ENCODE measurements at places on chromosomes 2 and 18.

DNA sequence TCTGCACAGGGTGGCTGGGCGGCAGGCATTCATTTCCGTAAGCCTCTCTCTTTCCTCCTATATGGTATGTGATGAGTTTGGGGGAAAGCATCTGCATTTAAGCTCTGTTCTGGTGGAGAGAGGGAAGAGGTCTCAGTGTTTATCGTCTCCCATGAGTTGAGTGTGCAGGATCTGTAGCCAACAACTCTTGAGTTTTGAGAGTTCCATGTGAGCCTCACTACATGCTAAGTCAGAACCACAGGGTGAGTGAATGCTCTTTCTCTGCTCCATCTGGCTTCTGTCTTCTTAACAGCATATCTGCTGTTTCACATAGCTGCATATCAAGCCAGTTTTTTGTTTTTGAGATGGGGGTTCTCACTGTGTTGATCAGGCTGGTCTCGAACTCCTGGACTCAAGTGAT is 22.7 kb downstream of the RAB31 start:
- no peak for DNase-seq

DNA sequence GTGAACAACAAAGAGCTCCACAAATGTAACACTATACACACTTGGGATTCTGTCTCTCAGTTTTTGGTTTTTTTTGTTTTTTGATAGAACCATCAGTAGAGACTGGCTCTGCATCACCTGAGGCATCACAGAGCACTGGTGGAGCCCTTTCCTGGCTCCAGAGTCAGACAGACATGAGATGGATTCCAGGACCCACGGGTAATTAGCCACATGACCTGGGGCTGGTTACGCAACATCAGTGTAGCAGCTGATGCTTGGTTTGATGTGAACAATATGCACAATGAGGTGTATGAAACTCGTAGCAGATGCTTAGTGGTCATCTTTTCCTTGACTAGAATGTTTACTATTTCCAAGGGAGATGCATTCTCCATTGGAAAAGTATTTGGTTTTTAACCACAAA is 40.7 kb downstream of the CMPK2 start:
- DNase-seq = no peak

GRCh38 chr18:76977684-76978232 is 154.8 kb downstream of the MBP start:
- DNase-seq = peak; percentile 47

DNA sequence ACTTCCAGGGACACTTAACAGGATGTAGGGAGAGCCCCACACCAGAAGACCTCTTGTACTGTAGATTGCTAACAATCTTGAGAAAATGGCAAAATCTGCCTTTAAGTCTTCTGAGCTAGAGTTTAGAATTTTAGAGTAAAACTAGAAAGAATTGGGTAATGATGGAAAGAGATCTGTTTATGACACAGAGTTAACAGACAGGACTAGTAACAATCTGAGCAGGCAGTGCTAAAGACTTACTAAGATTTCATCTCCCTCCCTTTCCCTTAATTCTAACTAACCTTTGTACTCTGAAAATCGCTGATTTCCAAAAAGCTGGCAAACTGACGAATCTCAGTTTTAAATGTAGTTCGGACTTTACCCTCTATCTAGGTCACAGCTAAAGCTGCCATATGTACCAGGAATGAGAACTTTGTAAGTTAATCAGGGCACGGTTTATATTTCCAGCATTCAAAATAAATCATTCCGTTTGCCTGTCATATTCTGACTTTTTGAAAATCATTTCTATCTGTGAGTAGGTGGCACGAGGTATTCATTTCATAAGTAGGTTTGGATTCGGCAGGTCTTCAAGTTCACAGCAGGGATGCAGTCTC is 256.5 kb upstream of the EPAS1 start:
- no peak for DNase-seq

GRCh38 chr2:238706163-238706562 is 141.7 kb upstream of the TWIST2 start:
- no peak for DNase-seq

- DNase-seq = no peak
Measured at GRCh38 chr2:134436706-134437105, 182.8 kb downstream of the MGAT5 start.

DNA sequence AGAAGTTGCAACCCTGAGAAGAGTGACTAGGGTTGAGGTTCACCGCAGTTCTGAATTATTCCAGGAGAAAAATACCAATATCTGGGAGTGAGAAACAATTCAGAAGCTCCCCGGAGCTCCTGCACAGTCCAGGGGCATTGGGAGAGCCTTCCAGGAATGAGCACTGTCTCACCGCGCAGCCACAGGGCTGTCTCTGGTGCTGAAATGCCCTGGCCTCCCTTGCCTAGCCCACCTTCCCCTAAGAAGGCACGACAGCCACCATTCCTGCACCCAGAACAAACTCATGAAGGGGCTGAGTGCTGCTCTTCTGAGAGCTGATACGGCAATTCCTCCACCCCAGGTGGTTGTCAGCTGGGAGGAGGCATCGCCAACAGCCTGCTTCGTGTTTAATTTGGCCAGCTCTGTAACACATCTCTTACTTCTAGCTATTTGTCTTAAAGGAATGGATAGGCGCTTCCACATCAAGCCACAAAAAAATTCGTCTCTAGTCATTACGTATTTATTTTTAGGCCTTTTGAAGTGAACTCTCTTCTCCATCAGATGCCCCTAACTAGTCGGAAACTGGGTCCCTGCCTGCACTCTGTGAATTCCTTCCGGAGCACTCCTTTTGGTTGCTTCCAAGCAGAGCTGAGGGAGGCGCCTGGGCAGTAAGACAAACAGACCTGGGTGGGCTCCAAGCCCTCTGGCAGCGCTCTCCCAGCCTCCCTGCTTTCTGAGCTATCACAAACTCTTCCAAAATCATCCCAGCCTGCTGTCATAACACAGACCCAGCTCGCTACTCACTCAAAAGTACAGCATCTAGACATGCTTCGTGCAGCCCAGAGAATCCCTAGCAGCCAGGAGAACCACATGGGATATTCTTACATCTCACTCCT is 120.5 kb upstream of the CCDC68 start:
- no peak for DNase-seq

- DNase-seq = no peak
Measured at GRCh38 chr2:101111917-101112771, 39.0 kb downstream of the TBC1D8 start.

GRCh38 chr18:60663060-60663989 is 290.8 kb upstream of the MC4R start:
- no peak for DNase-seq

- no peak for DNase-seq
Measured at GRCh38 chr2:53403792-53404413, 363.7 kb upstream of the CHAC2 start.

- DNase-seq = no peak
Measured at GRCh38 chr18:22045221-22045918, 124.0 kb upstream of the GATA6 start.

GRCh38 chr2:74261204-74261864 is 62.9 kb downstream of the MTHFD2 start:
- DNase-seq = no peak

- DNase-seq = no peak
Measured at GRCh38 chr18:44686156-44686555, 5.5 kb downstream of the SETBP1 start.

DNA sequence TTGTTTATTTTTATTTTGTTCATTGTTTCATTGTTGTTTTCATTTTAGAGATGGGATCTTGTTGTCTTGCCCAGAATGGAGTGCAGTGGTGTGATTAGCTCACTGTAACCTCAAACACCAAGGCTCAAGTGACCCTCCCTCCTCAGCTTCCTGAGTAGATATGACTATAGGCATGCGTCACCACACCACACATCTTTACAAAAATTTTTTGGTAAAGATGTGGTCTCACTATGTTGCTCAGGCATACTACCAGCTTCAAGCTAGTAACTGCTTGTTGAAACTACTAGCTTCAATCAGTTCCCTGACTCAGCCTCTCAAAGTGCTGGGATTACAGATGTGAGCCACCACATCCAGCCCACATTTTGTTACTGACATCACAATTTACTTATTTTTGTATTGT is 14.8 kb downstream of the FAM237A start:
- DNase-seq = no peak

GRCh38 chr2:36493306-36493705 is 104.7 kb downstream of the FEZ2 start:
- DNase-seq = no peak

DNA sequence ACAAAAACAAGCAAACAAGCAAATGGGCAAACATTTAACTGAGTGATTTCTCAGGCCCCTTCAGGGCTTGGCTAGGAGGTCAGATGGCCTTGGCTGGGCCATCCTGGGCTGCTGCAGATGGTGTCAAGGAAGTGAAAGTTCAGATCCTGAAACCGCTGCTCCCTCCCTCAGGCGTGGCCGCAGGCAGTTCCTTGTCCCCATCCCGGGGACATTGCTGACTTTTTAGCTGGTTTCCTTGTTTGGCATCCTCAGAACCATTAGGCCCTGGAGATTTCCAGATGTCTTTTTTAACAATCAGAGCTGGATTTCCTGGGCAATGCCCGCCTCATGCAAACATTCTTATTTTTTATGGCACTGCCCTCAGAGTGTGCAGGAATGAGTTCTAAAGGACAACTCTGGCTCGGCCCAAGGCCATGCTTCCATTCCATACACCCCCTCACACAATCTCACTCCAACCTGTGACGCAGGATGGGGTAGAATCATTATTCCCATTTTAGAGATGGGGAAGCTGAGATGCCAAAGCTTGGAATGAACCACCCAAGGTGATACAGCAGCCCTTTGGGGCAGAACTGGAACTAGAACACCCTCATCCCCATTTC is 86.1 kb upstream of the ZCCHC2 start:
- no peak for DNase-seq

- no peak for DNase-seq
Measured at GRCh38 chr18:36539674-36540231, 242.2 kb downstream of the FHOD3 start.

GRCh38 chr2:160156100-160156499 is 44.0 kb downstream of the ITGB6 start:
- DNase-seq = no peak

DNA sequence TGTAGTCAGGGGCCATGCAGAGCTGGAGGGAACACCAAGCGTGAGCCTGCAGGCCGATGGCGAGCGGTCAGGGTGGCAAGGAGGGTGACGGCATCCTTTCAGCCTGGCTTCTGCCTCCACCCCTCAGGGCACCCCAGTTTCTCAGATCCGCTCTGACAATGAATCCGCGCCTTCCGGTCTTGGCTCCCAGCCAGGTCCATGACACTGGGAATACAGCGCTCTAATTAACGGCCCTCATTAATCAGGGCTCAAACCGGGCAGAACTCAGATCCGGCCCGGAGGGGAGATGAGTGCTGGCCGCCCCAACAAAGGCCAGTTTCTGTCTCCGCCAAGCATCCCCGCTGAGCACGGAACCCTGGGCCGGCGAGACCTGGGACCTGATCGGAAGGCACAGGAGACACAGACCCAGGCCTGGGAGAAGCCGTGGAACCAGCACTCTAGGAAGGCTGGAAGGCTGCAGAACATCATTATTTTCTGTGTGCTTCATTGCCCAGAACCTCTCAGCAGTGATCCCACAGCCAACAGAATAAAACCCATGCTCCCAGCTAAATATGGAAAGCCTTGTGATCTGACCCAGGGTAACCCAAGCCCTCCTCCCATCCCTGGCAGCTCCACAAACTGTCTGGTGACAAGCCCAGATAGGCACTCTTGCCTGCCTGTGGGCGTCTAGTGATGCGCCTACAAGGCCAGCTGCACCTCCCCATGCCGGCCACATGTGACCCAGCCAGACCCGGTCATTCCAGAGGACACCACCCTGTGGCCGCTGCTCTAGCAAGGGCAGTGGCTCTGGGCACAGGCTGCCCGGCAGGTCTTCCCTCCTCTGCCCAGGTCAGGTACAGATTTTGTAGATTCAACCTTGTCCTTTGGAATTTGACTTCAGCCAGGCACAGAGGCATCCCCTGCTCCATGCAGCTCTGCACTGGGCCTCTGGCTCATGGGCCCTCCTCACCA is 438.7 kb upstream of the MYT1L start:
- DNase-seq = no peak

DNA sequence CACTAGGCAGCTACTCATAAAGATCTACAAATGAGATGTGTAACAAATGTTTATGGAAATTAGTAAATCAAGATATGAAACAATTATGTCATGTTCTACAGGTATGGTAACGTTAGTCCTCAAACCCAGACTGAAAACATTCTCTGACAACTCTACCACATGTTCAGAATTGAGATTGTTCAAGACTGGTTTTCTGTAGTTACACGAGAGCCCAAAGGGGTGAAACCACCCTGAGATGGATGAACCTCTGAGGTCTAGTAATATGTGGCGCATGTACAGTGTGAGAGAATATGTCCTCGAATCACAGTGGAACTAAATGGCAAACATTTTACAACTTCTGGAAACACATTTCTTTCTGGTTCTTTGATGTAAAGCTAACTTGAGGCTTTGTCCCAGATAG is 614.3 kb downstream of the ZEB2 start:
- no peak for DNase-seq

DNA sequence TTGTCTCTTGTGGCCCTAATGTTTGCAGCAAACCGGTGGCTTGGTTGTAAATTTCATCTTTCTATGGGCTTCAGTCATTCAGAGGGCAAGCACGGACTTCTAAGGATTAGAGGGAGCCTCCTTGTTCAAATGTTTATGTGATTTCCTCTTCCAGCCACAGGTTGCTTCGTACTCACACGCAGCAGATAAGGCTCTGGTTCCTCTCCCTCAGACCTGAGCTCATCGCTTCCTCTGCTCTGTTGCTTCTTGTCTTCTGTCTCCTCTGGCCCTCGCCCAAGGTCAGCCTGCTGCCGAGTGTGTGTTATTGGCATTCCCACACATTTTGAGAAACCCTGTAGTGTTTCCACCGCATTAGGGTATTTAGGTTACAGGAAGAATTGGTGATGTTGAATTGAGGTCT is 44.0 kb downstream of the MYL12B start:
- DNase-seq = no peak

- peak; percentile 3 for DNase-seq
Measured at GRCh38 chr2:190996338-190996946, 17.5 kb downstream of the STAT1 start.

GRCh38 chr18:7388741-7389140 is 157.9 kb downstream of the LRRC30 start:
- peak; percentile 19 for DNase-seq

DNA sequence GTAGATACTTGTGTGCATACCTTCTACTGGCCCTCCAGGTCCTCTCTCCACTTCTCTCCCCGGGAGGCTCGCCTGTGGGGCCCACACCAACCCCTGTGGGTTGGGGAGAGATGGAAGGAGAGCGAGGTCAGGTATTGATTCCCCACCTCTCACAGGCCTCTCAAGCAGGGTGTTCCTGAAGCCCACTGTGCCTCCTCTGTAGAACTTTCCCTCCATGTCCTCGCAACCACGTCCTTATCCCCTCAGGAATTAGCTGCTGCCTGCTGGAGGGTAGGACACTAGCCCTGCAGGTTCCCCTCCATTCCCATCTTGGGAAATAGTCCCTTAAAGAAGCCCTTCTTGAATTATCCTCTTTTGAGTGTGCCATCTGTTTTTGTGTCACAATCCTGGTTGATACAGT is 38.9 kb upstream of the KLF11 start:
- no peak for DNase-seq

- DNase-seq = no peak
Measured at GRCh38 chr18:59426855-59427254, 67.8 kb upstream of the LMAN1 start.

DNA sequence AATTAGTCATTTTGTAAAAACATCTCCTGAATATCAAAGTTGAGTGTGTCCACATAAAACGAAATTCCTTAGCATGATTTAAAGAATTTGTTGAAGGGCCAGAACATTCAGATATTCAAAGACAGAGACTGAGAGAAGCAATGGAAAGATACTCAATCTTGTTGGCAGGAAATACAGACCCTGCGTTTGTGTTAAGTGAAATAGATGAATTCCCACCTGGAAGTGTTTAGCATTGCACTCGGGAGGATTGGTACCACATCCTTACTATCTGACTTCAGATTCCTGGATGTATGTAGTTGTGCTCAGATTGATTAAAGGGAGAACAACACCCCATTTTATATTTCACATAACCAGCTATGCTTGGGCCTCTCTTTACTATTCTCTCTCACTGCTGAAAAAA is 9.7 kb upstream of the ARL5A start:
- DNase-seq = no peak

All from NCI-H1092 (cell line).